ENCODE measurements at places on chromosomes 1 and 21.

GRCh38 chr1:231512147-231512698, 16.2 kb upstream of the TSNAX start:
- no peak for DNase-seq

GRCh38 chr1:225253784-225254183, 174.1 kb downstream of the LBR start:
- no peak for DNase-seq

GRCh38 chr1:53959664-53960250, 13.6 kb downstream of the LRRC42 start:
- DNase-seq = peak; percentile 70

GRCh38 chr1:81921851-81922462, 121.2 kb downstream of the ADGRL2 start:
- DNase-seq = no peak

DNA sequence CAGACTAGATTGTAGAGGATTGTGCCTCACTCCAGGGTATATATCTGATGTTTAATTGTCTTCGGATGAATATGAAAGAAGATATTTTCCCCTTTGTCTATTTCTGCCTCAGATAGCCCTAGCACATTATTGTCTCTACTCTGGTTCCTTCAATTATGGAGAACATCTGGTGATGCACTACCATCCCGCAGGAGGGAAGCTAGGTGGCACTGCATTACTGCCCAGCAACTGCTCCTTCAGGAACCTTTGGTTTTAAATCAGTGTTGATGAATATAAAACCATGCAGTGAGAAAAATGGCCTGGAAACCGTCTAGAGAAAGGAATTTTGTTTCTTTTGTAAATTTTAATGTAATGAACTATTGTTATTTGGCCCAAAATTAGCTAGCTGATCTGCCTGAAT, 68.5 kb downstream of the GPR88 start:
- DNase-seq = no peak

Measured in CD8-positive, alpha-beta T cell (primary cell).